ENCODE measurements at places on chromosomes 13 and 19.

GRCh38 chr19:53160350-53160749 lies 1.5 kb upstream of the ZNF347 start:
- DNase-seq: no peak

GRCh38 chr13:105363261-105364190 lies 1171.9 kb downstream of the EFNB2 start:
- DNase-seq: no peak

- DNase-seq: peak; percentile 46
Measured at GRCh38 chr19:15466851-15467733, 2.7 kb upstream of the RASAL3 start.

- DNase-seq: no peak
Measured at GRCh38 chr13:111460548-111461444, 140.4 kb downstream of the TEX29 start.

GRCh38 chr19:41808663-41809566 lies 12.5 kb downstream of the CEACAM3 start:
- DNase-seq: no peak

DNA sequence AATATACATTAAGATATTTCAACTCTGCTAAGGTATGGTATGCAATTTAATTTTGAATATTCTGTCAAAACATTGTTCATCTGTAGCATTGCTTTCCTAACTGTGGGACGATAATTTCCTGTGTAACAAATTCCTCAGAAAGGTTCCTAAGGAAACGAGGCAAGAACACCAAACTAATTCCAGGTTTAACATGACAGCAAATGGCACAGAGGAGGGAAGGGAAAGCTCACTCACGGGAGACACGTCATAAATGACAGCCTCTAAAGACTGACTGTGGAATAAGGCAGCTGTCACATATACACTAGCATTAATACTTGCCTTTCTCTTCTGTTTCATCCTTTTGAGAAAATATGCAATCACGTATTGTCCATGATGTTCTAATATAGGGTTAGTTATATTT lies 380.6 kb downstream of the LIG4 start:
- DNase-seq: no peak

DNA sequence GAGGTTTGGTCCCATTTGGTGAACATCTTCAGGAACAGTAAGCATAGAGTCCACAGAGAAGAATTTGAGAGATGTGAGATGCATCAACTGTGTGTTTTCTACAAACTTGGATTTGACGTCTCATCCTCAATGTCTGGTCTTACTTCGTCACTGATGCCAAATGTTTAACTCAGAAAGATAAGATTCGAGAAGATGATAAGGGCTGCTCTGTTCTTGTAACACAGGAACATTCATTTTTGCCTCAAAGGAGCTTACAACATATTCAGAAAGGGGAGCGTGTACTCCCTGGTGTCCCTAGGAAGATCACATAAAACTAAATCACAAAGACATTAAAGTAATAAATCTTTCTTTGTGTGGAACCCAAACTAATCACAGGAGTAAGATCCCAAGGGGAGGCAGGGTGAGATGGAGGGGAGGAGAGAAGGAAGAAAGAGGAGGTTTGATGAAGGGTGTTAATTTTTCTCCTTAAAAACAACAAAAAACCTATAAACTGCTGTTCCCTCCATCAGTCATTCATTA lies 247.7 kb upstream of the IRS2 start:
- no peak for DNase-seq

DNA sequence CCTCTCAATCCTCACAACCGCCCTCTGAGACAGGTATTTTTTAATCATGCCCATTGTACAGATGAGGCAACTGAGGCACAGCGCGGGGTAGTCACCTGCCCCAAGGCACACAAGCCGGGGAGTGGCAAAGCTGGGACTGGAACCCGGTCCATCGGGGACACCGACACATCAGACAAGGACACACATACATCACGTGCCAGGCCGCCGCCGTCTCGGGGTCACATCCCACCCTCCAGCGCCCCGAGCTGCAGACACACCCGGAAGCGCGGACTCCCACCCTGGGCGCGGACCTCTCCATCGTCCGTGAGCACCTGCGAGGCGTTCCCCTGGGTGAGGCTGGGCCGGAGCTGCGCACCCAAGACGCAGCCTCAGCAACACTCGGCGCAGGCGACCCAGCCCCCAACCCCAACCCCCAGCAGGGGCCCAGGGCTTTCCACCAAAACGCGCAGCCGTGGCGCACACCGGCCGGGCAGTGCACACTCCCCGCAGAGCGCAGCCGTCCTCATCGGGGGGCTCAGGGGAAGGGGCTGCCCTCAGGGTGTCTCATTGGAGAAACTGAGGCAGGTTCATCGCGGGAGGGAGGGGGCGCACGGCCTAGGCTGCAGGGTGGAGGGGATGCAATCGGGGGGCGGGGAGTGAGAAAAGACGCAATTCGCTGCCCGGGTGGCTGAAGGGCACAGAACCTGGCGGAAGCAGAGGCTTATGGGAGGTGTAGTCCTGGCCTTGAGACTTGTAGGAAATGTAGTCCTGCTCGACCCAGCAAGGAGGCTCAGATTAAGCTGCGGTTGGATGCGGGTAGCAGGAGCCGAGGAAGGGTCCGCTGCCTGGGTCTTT lies 1.9 kb upstream of the LMTK3 start:
- no peak for DNase-seq

GRCh38 chr13:25525884-25526283 lies 154.1 kb downstream of the ATP8A2 start:
- no peak for DNase-seq

DNA sequence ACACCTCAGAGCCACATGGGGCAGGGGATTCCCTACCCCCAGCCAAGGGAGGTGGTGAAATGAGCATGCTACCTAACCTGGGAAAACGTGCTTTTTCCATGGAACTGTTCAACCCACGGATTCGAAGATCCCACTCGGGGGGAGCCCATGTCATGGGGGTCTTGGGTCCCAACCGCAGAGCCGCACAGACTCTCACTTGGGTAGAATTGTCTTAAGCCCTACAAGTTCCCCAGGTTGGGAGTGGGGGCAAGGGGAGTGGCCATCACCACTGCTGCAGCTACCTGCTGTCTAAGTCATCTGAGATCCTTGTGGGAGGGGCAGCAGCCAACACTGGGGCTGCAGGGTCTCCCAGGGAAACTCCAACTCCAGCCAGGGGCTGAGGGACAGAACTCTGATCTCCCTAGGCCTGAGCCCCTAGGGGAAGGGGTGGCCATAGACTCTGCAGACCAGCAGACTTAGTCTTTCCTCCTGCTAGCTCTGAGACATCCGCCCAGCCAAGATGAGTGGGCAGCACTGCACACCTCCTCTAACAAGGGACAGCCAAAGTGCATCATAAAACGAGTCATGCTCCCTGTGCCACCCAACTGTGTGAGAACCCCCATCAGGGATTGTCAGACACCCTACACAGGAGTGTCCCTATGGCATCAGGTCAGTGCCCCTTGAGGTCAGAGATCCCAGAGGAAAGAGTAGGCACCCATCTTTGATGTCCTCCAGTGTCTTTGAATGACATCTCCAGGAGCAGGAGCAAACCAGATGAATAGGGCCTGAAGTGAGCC lies 610.4 kb upstream of the SLITRK6 start:
- DNase-seq: no peak

DNA sequence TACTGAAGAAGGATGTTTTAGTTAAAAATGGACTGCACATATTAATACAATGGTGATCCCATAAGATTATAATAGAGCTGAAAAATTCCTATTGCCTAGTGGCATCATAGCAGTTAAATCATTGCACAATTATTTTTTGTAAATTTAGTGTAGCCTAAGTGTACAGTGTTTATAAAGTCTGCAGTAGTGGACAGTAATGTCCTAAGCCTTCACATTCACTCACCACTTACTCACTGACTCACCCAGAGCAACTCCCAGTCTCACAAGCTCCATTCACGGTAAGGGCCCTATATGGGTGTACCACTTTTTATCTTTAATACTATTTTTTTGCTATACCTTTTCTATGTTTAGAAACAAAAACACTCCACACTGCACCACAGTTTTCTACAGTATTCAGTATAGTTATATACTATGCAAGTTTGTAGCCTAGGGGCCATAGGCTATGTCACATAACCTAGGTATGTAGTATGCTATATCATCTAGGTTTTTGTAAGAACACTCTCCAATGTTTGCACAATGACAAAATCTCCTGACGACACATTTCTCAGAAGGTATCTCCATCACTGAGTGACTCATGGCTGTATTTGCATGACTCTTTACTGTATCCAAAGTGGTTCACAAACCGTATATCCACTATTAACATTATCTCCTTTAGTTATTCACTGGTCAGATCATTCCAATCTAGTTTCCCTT lies 536.0 kb downstream of the KLF12 start:
- no peak for DNase-seq

DNA sequence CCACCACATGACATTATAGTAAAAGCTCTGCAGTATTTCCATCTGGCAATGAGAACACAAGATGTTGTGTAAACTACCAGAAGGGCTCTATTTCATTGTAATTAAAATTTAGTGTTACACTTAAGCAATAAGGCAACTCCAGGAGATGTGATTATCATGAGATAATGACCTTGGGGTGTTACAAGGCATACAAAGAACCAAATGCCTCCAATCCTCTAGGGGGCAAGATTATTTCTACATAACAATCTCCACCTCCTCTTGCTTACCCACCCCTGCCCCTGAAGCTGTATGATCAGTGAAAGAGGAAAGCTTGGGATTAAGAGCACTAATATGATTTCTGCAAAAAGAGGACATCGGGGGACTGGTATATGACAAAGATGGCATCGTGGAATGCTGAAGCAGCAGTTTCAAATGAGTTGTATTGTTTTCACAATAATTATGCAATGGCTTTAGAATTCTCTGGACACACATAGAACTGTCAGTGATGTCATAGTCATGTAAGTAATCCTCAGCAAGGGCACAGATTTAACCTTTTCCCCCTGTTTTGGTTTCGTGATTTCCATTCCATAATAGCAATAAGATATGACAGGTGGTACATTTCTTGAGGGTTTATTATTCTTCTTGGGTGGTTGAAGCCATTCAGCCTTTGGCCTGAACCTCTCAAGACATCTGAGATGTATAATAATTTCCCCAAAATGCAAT lies 295.3 kb downstream of the MZT1 start:
- no peak for DNase-seq

DNA sequence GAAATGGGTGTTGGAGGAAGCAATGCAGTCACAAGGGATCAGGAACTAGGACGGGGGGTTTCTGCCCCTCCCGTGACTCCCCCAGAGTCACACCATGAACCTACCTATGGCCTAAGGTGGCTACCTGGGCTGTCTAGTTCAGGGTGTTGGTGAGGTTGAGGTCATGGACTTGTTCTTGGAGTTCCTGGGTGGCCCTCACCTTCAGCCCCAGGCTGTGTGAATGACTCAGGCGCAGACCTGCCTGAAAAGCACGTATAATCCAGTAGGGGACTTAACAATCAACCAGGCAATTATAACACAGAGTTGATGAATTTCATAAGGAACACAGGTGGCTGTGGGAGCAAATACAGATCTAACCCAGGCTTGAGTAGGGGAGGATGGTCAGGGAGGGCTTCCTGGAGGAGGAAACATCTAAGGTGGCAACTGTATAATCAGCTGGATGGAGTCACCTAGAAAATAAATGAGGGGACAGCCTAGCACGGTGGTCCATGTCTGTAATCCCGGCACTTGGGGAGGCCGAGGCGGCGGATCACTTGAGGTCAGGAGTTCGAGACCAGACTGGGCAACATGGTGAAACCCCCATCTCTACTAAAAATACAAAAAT lies 25.6 kb upstream of the ADGRE1 start:
- DNase-seq: no peak

GRCh38 chr13:75790198-75790970 lies 154.3 kb downstream of the LMO7 start:
- DNase-seq: no peak

DNA sequence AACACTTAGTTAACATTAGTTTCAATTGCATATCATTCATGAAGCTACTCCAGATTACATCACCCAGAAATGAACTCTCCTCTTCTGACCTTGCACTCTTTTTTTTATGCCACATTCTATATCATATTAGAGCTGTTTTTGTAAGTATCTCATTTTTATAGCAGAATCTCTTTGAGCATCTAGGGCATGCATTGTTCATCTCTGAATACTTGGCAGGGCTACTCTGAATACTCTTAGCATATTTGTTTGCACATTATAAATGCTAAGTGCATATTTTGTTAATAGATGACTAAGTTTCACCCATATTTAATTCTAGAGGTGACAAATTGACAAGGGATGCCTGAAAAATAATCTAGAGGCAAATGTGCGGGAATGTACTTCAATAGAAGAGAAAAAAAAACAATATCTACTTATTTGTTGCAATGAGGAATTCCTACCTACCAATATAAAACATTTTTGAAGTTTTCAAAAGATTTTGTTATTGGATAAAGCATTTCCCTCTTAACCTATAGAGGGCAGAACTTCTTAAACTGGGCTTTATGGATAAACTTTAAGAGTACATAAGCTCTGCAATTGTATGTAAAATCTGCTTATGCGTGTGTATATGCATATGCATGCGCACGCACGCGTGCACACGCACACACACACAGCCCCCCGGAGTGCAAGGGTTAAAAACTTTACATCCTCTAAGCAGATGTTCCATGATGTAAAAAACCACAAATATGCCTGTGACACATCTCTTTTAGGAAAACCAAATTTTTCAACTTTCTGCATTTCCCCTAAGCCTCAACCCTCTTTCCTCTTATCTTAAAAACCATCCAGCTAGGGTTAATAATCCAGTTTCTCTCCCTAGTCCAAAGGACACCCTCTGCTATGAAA lies 73.0 kb upstream of the OXGR1 start:
- DNase-seq: no peak

GRCh38 chr13:113456116-113456702 lies 2.9 kb upstream of the ADPRHL1 start:
- DNase-seq: no peak

DNA sequence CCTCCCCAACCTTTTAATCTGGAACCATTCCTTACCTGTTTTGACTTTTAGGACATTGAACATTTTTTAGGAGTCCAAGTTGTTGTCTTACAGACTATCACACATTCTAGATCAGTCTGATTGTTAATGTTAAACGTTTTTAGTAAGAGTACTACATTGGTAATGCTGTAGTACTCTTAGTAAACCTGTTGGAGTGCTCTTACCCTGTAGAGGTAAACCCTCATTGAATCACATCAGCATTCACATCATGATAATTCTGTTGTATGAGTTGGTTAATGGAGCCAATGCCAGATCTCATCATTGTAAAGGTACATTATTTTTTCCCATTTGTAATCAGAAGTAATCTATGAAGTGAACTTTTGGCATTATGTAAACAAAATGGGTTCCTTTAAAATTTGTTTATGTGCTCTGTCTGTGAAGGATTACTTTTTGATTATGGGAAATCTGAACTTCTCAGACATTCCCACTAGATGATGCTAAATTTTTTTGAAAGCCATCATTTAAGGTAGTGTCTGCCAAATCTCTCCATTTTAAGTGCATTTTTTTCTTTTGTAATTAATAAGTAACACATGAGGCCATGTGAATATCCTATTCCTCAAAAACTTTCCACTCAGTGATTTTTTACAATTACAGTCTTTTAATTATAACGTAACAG lies 55.2 kb downstream of the VWA8 start:
- DNase-seq: no peak

GRCh38 chr13:32023698-32024097 lies 7.9 kb upstream of the FRY start:
- no peak for DNase-seq

- no peak for DNase-seq
Measured at GRCh38 chr13:76883236-76883635, 3.0 kb downstream of the KCTD12 start.

- DNase-seq: no peak
Measured at GRCh38 chr19:21603431-21604231, 98.2 kb downstream of the ZNF429 start.
